ENCODE measurements at places on chromosomes 3 and 15.

- DNase-seq, result no peak
Measured at GRCh38 chr15:81069356-81069755, 64.7 kb upstream of the CFAP161 start.

DNA sequence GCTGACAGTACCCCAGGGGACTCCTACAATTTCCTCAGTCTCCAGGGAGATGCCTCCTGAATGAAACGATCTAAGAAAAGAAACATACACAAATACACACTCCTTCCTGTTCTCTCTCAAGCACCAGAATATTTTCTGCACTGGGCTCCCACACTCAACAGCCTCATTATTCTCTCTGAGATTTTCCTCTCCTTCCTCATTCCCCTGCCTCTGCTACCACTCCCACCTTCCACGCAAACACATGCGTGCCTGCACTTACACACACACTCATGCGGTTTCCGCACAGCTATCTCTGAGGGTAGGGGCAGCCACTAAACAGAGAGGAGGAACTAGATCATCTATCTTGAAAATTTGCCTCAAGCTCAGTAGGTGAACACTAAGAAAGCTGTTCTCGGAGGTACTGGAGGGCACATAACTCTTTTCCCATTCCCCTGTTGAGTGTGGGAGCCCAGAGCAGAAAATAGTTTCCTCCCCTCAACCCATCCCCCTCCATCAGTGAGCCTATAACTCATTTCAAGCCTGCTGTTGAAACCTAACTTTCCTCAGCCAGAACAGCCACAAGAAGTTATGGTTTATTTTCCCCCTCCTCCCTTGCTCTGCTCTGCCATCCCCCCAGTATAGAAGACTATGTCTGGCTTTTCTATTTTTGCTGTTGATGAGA is 30.5 kb upstream of the TIPARP start:
- DNase-seq, result no peak

- DNase-seq, result no peak
Measured at GRCh38 chr3:22748453-22749045, 454.6 kb upstream of the UBE2E2 start.

- no peak for DNase-seq
Measured at GRCh38 chr3:8421267-8421666, 80.4 kb upstream of the LMCD1 start.

DNA sequence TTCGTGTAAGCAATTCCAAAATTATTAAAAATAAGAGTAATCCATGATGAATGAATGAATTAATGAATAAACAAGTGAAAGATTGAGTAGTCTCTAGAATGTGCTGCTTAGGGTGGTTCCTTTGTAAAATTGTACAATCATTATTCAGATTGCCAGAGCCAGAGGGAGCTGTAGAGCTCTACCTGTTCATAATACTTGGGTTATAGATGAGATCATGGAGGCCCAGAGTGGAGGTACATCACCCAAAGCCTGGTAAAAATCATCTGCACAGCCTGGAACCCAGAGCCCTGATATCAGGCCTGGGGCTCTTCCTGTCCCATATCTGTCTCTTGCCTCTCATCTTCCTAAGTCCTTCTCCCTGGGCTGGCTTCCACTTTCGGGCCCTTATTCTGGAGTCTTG is 297.2 kb downstream of the RPLP1 start:
- no peak for DNase-seq

GRCh38 chr15:36911322-36911944 is 188.9 kb downstream of the MEIS2 start:
- DNase-seq, result peak; percentile 22

GRCh38 chr3:181771120-181771519 is 59.4 kb downstream of the SOX2 start:
- no peak for DNase-seq

DNA sequence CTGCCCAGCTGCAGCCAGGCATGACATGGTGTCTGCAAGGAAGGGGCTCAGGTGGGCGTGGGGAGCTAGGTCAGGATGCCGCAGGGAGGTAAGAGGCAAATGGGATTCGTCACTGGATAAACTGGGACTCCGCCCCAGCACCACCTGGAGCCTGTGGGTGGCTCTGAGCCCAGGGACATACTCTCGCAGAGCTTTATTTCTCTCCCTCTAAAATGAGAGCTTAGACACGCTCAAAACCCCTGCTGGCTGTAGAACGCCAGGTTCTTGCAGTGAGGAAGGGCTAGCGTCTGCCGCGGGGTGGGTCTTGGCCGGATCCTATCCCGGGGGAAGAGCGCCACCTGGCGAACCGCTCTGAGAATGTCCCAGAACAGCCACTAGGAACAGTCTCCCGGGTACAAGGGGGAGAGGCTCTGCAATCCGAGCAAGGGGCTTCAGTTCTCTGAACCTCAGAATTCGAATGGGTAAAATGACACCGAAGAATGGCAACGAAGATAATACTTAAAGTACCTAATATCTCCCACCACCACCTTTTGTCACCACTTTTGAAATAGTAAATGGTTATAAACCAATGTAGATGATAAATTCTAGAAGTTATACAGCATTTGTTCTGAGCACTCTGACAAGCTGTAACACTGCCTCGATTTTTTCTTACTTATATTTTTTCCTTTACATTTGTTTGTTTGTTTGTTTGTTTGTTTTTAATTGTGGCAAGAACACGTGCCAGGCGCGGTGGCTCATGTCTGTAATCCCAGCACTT is 53.2 kb upstream of the SRGAP3 start:
- DNase-seq, result peak; percentile 64

- DNase-seq, result no peak
Measured at GRCh38 chr15:70151003-70151402, 53.3 kb upstream of the TLE3 start.

DNA sequence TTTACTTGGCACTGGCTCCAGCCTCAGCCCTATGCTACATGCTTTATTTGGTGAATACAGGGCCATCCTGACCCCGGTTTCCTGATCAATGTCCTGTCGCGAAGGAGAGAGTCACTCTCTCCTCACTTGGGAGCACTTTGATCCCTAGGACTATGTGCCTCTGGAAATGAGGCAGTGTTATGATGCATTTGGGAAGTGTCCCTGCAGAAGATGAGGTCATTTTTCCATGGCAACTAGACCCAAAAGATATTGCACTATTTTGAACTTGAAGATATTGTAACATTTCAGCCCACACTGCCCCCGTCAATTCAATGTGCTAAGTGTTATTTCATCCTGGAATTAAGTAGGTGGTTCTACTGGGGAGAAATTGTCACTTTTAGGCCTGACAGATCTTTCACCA is 68.0 kb downstream of the LRRK1 start:
- no peak for DNase-seq

DNA sequence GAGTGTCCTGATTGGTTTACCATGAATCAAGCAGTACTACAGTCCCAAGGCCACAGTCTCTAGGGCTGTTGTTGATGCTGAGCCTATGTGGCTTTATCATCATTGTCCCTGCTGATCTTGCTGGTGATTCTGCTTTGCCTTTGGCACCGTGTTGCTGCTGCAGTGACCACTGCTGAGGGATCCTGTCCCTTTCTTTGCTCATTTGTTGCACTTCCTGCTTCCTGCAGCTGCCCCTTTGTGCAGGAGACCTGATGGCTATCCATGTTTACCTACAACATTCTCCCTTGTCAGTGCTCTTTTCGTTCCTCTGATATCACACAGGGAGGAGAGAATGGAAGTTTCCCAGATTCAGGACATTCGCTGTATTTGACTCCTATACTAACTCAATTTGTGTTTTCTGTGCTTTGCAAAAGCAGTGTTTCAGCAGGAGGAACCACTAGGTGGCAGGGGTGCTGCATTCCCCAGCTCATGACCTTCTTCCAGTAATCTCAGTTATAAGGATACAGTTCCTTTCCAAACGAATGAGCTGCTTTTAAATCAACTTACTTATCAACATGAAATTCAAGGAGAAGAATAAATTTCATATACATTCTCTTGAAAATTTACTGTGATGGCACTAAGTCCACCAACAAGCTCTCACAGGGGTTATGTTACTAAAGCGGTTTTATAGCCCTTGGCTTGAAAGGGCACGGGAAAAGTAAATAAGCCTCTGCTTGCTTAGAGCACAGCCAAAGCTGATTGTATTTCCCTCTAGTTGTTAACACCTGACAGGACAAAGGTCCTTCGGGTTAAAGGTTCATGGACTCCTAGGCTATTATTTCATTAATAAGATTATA is 9.7 kb upstream of the THUMPD3 start:
- peak; percentile 19 for DNase-seq

GRCh38 chr15:75721480-75721922 is 8.9 kb upstream of the CSPG4 start:
- DNase-seq, result no peak

DNA sequence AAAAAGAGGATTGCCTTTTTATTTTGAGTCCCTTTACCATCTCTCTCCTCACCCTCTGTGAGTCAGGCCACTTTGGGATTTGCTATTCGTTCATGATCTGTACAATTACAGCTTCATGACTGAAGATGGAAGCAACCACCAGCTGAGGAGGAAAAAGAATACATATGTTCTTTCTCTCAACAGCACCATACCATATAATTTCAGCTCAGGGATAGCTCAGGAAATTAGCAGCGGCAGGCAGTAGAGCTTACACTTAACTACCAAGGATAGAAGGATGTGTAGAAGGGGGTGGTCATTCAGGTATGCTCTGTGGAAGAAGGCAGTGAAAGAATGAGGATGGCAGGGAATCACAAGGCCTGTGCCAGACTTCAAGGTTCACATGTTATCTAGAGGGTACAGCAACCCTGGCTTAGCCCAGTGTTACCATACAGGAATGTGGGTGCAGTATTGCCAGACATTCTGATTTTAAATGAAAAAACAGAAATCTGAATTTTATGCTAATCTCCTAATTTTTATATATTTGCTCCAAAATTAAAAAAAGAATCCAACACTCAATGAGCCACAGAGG is 17.9 kb downstream of the PLS1 start:
- no peak for DNase-seq

GRCh38 chr15:64429448-64429847 is 30.9 kb upstream of the ZNF609 start:
- no peak for DNase-seq

GRCh38 chr3:88058306-88058580 is 562 bp downstream of the CGGBP1 start:
- DNase-seq, result no peak

GRCh38 chr3:122689587-122689986 is 8.9 kb downstream of the PARP14 start:
- DNase-seq, result no peak

GRCh38 chr3:69161587-69162307 is 39.4 kb upstream of the LMOD3 start:
- DNase-seq, result peak; percentile 7

DNA sequence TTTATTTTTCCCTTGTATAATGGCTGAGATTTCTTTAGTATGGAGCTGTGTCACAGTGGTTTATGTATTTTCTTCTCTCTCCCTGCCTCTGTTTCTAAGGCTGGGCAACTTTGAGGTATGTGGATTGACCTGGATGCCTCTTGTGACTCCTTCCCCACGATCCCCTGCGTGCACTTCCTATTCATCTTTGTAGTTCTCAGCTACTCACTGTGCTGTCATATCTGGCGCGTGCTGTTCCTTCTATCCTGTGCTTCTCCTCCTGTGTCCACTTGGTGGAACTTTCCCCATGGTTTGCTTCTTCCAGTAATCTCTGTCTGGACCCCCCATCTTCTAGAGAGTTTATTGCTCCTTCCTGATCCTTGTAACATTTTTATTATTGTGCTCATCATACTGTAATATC is 97.3 kb downstream of the AKAP13 start:
- no peak for DNase-seq

DNA sequence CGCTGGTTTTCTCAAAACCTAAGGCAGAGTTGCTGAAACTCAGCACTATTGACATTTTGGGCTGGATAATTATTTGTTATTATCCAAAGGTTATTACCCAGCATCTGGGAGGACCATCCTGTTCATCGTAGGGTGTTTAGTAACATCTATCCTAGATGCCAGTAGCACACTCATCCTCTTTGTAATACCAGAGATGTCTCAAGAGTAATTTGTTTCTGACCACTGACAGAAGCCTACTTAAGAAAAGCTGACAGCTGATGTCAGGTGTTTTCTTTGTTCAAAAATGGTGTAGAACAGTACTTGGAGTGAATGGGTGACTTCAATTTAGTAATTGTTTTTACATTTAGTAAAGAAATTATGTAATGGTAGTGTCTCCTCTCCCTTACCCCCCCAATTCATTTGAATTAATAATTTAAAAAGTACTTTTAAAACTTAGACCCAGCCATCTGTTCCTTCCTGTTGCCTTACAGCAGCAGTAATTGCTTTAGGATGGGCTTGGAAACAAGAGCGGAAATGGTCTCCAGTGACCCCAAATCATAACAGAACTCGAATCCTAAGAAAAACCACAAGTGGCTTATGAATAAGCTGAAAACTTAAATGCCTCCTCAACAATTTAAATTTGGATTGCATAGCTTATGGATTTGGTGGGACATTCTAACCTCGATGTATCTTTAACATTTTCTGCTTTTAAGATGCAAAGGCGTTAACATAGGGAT is 105.4 kb downstream of the PTPRG start:
- no peak for DNase-seq

- no peak for DNase-seq
Measured at GRCh38 chr3:78610462-78611125, 1157.2 kb downstream of the ROBO1 start.

GRCh38 chr15:31834654-31835053 is 195.7 kb upstream of the CHRNA7 start:
- DNase-seq, result no peak

- no peak for DNase-seq
Measured at GRCh38 chr15:85500729-85501128, 120.3 kb downstream of the AKAP13 start.

All from T1000 (cell line).